ENCODE measurements at places on chromosomes 7 and 10.

DNA sequence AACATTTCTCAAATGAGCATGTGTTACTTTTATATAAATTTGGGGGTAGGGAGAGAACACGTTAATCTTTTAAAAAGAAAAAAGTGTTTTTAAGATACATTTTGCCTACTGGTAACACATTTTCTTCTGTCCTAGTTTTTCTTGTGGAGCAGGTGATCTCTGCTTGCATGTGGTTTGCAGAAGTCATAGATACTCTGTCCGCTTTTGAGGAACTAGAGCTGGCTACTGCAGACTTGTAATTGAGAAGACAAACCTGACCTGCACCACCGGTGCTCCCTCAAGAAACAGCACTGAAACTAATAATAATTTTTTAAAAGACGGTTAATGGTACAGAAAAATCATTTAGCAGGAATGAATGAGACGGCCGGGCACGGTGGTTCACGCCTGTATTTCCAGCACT is 243.1 kb downstream of the KIAA1217 start:
- no peak for DNase-seq

GRCh38 chr7:133428876-133429275 is 176.0 kb downstream of the EXOC4 start:
- no peak for DNase-seq

DNA sequence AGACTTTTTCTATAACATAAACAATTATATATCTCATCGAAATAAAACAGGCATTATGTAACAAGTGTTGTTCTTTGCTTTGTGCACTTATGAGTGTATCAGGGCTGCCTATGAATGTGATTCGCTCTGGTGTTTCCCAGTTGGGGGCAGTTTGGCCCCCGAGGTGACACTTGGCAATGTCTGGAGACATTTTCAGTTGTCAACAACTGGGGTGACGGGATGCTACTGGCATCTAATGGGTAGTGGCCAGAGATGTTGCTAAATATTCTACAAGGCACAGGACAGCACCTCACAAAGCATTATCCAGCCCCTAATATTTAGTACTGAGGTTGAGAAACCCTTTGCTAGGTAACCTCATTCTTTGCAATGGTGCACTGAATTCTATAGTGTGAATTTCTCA is 83.3 kb downstream of the PLCE1 start:
- no peak for DNase-seq

DNA sequence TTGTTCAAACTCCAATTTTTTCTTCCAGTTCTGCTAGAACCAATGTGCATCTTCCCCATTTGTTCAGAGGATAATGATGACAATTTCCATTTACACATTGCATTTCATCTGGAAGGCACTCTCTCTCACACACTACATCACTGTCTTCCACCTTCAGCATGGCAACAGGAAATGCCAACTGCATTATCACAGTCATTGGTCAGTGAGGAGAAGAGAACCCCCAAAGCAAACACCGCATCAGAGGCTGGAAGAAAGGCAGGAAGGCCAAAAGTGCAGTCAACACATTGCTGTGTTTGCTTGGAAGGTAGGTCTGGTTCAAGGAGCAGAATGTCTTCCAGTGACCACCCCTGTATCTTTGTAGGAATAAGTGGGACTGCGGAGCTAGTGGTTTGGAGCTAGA is 192.2 kb upstream of the RHOBTB1 start:
- DNase-seq: peak; percentile 7

DNA sequence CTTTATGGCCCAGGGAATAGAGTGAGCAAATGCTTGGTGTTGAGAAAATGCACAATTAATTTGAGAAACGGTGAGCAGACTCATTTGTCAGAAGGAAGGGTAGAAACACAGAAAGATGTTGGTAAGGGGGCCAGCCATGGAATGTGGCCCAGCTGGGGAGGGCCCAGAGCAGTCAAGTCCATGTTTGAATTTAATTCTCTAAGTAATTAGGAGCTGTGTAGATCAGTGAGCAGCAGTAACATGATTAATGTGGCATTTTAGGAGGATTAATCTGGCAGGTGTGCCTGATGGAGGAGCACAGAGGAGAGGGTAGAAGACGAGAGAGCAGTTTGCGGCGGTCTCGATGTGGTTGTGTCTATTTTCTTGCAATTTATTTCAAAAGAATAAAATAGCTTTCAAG is 218.7 kb downstream of the FRMD4A start:
- DNase-seq: no peak

GRCh38 chr7:75888464-75889222 is 9.8 kb downstream of the RHBDD2 start:
- no peak for DNase-seq

DNA sequence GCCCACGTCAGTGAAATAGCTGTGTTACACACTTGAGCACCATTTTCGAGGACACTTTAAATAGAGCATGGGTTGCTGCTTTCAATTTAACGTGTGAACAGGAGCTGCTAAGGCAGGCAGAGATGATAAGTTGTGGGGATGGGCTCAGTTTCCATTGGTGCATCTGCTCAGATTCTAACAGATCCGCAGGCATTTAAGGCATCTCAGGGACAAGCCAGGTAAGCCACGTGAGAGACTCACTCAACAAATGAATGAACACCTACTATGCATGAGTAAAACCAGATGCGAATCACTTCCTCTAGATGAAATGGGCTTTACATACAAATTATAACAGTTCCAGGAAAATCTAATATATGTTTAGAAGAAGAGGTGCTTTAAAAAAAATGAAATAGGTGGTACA is 34.6 kb downstream of the PLXNA4 start:
- DNase-seq: no peak

- DNase-seq: no peak
Observed at GRCh38 chr10:73786512-73786885, 1.1 kb downstream of the ZSWIM8 start.

DNA sequence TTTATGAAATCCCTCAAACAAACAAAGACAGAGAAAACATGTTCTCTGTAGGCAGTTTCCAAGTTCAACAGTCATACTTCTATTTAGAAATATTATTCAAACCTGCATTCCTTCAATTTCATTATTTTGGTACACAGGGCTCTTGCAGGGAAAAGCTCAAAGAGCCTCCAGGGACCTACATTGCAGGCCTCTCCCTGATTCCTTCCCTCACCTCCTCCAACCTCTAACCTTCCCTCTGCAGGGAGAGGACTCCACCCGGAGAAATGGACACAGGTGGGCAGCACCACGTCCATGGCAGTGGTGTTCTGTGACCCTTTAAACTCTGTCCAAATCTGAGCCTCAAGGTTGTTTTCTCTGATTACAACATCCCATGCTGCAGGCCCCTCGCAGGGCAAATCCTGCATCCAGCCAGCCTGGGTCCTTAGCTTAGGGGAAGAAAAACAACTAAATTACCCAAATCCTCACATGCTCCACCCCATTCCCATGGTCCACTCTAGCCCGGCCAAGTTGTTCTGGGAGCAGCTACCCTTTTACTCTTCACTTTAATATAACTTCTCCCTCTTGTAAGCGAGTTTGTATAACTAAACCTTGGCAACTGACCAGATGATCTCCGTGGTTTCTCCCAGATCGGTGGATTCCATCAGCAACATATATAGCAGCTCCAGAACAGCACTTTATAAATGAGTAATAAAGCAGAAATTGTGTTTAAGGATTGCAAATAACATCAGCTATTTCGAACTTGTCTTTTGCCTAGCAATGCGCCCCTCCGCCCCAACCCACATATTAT is 129.8 kb downstream of the CUBN start:
- no peak for DNase-seq

DNA sequence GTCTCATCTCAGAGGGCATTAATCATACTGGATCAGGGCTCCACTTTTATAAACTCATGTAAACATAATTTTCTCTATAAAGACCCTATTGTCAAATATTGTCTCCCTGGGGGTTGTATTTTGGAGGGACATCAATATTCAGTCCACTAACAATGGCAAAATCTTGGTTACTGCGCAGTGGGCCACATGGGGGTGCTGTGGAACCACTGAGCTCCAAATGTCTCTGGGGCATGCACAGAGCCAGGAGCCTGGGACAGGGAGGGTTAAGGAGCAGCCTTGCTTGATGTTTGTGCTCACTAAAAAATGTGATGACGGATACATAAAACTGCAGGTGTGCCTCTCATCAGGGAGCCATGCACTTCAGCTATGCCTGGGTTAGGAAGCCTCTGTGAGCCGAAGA is 62.1 kb upstream of the PRSS58 start:
- no peak for DNase-seq

DNA sequence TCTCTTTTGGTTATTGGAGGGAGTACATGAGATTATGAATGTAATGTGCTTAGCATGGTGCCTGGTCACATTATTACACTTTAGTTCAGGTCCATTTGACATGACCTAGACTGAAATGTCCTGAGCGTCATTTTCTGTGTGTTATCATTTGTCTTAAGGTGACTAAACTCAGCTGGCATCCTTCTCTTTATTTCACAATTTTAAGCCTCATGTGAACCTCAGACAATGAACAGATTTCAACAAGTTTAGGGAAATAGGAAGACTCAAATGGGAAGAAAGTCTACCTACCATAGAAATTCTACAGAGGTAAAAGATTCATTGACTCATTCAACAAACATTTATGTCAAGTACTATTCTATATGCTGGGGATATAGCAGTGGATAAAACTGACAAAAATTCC is 70.2 kb upstream of the EXOC6 start:
- DNase-seq: no peak

GRCh38 chr10:98193037-98193436 is 58.6 kb downstream of the R3HCC1L start:
- no peak for DNase-seq

- no peak for DNase-seq
Observed at GRCh38 chr10:4772202-4772570, 53.8 kb upstream of the AKR1E2 start.

- DNase-seq: no peak
Observed at GRCh38 chr7:29078311-29079260, 67.8 kb downstream of the CPVL start.

DNA sequence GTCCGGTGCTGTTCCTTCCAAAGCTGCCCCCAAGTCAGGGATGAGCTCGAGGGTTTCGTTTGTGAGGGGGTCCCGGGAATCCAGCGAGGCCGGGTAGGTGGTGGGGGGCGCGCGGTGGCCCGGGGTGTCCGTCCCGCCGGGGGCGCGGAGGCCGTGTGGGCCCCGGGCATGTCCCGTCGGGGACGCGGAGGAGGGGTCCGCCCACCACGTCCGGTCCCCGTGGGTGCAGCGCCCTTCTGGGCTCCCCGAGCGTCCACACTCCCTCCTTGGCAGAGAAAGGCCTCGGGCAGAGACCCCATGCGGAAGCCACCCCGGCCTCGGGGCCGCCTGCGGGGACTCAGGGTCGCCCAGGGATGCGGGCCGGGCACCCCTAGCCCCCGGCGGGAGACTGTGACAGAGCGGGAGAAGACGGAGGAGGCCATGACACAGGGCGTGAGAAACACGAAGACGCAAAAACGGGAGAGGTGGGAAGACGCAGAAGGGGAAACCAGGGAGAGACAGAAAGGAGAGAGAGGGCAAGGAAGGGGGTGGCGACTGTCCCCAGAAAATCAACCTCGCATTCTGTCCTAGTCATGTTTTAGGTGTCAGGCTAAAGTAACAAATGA is 640 bp upstream of the ZNF425 start:
- peak; percentile 71 for DNase-seq

- DNase-seq: peak; percentile 86
Observed at GRCh38 chr7:100965723-100966541, 3.4 kb upstream of the MUC12 start.

DNA sequence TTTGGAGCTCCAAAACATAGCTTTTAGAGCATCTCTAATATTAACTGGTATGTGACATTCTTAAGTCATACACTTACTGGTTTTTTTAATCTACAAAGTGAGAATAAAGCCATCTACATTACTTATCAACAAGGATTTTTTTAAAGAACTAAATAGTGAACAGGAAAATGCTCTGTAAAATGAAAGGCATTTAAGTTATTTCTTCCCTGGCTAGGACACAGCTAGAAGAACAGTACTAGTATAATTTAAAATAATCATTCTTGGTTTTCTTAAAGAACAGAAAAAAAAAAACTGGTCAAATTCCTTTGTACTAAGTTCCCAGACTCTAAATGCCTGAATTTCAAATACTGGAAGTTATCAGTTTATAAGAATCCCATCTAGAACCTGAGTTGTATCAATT is 139.5 kb downstream of the SRPK2 start:
- DNase-seq: no peak

DNA sequence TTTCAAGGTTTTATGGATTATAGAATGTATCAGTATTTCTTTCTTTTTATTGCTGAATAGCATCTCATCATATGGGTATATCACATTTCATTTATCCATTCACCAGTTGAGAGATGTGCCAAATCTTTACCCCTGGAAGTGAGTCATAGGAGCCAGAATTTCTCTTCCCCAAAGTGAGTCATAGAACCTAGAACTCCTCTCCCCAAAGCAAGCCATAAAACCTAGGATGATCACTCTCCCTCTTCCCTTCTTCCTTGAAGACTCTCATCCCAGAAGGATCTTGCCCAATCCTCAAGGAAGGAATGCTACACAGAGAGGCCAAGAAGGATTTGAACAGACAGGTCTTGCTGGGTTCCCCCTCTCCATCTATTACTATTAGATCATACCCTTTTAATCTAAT is 199.9 kb downstream of the EVX1 start:
- no peak for DNase-seq

DNA sequence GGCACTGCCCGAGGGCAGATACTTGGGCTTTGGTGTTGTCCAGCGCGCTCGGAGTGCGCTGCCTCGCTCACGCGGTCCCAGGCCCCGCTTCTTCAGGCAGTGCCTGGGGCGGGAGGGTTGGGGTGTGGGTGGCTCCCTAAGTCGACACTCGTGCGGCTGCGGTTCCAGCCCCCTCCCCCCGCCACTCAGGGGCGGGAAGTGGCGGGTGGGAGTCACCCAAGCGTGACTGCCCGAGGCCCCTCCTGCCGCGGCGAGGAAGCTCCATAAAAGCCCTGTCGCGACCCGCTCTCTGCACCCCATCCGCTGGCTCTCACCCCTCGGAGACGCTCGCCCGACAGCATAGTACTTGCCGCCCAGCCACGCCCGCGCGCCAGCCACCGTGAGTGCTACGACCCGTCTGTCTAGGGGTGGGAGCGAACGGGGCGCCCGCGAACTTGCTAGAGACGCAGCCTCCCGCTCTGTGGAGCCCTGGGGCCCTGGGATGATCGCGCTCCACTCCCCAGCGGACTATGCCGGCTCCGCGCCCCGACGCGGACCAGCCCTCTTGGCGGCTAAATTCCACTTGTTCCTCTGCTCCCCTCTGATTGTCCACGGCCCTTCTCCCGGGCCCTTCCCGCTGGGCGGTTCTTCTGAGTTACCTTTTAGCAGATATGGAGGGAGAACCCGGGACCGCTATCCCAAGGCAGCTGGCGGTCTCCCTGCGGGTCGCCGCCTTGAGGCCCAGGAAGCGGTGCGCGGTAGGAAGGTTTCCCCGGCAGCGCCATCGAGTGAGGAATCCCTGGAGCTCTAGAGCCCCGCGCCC is at the start of gene NPY:
TSS of gene NPY (plus strand) at position 294 of the 802 bp plus-strand sequence. CDS start 1,051 bp downstream, outside the sequence.
- peak; percentile 35 for DNase-seq

GRCh38 chr7:139118234-139118804 is 8.8 kb upstream of the ZC3HAV1 start:
- DNase-seq: no peak

DNA sequence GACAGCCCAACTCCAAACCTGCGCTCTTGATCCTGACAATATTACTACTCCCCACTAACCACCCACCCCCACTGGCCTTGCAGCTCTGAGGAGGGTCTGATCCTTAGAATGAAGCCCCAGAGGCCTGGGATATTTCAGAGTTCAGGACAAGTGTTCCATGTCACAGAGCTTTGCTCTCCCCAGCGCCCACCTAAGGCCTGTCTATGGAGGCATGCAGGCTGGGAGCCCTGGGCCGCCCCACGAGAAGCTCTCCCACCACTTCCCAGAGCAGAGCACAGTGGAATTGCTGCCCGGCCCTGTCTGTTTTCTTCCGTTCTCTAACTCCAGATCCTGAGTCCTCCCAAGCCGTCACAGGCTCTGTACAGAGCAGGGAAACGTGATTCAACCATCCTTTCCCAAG is 74.6 kb downstream of the COL13A1 start:
- no peak for DNase-seq
